ENCODE measurements at places on chromosomes 5 and 9.

DNA sequence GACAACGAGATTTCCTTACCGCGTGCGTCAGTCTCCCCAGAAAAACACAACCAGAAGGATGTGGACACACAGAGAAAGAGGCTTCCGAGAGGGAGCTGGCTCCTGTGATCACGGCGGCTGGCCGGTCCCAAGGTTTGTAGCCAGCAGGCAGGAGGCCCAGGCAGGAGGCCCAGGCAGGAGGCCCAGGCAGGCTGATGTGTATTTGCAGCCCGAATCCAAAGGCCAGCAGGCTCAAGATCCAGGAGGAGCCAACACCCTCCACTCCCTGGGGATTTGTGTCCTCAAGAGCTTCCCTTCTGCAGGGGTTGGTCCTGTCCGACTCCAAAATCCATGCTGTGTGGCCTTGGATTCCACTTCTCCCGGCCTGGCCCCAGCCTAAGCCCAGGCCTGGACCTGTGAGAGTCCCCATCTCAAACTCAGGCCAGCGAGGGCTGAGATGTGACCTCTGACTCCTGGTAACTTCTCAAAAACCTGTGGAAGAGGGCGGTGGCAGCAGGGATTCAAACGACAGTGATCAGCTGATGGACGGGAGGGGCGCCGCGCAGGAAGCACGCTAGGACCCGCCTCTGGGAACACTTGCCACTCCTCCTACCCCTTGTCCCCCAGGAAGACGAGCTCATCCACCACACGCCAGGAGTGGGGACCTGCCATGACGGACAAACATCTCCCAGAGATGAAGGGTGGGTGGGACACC lies 75.0 kb upstream of the PPP1R26 start:
- DNase-seq = no peak

GRCh38 chr9:124513376-124513994 lies 6.3 kb upstream of the NR5A1 start:
- no peak for DNase-seq

DNA sequence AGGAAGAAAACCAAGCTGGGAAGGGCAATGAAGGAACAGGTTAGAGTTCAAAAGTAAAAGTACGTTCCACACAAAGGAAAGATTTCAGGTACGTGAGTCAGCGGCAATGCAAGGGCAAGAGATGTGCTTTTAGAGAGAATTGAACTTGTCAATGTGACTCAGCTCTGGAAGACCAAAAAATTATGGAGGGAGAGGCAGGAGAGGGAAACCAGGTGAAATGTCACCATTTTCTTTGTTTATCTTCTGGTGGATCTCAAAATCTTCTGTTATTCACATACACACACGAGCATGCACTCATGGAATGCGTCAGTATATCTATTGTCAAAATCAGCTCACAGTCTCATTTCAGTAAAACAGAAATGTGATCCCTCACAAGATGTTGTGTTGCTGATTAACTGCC lies 148.8 kb upstream of the RFX3 start:
- DNase-seq = no peak

DNA sequence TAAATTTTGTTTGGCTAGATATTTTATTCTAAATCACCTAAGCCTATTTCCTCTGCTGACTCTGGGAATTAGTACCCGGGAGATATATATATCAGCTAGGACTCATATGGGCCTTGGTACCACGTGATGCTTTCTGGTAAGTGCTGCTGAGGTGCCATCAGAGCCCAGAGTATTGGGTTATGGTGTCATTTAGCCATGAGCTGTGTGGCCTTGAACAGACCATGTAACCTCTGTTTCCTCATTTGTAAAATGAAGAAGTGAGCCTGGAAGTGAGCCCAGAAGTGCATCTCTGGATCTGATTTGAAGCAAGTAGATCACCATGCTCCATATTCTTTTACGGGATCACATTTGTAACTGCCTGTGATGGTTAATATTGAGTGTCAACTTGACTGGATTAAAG lies 126.1 kb downstream of the GPBP1 start:
- DNase-seq = no peak

- no peak for DNase-seq
Measured at GRCh38 chr9:98485706-98486105, 223.0 kb downstream of the GABBR2 start.

Data from activated CD8-positive, alpha-beta memory T cell treated with anti-CD3 and anti-CD28 coated beads for 4 hours (primary cell).